Daoy (cell line): ENCODE measurements at places on chromosomes 13 and 19. TPM values are rescaled to one million over a fixed set of nuclear protein-coding genes. Genes with fewer than 3 reads are reported as not detected.
A peak's percentile ranks its signal among the peaks of the same experiment; 100 is the strongest.

Gene ZNF256
- 2.9 and 4.4 TPM in 2 replicates for total RNA-seq

Gene LHB
- total RNA-seq: 0.60 and 4.0 TPM in 2 replicates

Gene COL4A1
- total RNA-seq: 257 and 261 TPM in 2 replicates

Gene SIGLEC5
- total RNA-seq: 0.74 TPM in 1 of 2 replicates, not detected in the other

Gene OLFM2
- total RNA-seq: 8.2 and 15.7 TPM in 2 replicates

Gene TMEM150B
- not detected in 2 replicates for total RNA-seq

Gene CEACAM6
- not detected in 2 replicates for total RNA-seq

Gene APOE
- 0.86 and 1.6 TPM in 2 replicates for total RNA-seq

Gene ZNF132
- 0.95 and 3.0 TPM in 2 replicates for total RNA-seq

Gene PCP2
- not detected in 2 replicates for total RNA-seq

Gene TLE2
- 0.03 and 1.5 TPM in 2 replicates for total RNA-seq

DNA sequence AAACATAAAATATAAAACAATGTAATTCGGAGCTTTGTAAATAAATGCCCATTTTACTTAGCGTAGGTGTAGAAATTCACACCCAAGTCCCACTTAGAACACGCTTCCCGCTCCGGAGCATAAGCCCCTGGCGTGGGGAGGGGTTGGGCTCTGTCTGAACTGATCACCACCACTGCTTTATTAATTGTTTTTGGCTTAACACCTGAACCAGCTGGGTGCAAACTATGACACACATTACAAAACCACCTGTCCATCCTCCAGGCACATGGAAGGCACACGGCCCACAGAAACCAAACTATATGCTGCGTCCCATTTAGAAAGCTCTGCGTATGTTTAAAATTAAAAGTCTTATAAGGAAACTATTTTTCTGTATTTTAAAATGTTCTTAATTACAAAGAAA, 25.9 kb downstream of the RASA3 start:
- no peak for DNase-seq

- DNase-seq: peak; percentile 52
These were observed 25.7 kb downstream of the CHAMP1 start for GRCh38 chr13:114339857-114340534.

- DNase-seq: no peak
These were observed 52.7 kb upstream of the TM9SF2 start for GRCh38 chr13:99448546-99448945.

- DNase-seq: peak; percentile 17
These were observed 20.1 kb downstream of the ZSCAN5A start for GRCh38 chr19:56294549-56294948.

GRCh38 chr19:52871466-52871865, 14.0 kb upstream of the ZNF468 start:
- no peak for DNase-seq

GRCh38 chr13:93235258-93236015, 8.8 kb downstream of the GPC6 start:
- DNase-seq: no peak

GRCh38 chr13:29487466-29488454, 107.7 kb downstream of the SLC7A1 start:
- no peak for DNase-seq

DNA sequence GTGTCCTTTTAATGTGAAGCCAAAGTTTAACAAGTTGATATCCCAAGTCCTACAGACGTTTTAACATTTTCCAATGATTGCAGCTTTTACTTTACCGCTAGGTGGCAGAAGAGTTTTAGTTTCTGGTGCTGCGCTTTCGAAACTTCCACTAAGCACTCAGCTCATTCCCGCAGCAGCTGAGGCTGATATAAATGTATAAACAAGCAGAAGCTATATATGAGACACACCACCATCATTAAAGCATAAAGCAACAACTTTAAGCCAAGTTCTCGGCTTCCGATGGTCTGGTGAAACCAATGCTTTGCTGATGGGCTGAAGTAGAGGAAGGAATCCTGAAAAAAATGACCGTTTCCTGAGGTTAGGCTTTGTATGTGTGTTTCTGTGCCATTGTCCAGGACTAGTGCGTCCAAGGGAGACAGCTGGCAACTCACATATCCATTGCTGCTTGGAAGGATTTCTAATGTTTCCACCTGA, 753.9 kb downstream of the OLFM4 start:
- DNase-seq: peak; percentile 0

DNA sequence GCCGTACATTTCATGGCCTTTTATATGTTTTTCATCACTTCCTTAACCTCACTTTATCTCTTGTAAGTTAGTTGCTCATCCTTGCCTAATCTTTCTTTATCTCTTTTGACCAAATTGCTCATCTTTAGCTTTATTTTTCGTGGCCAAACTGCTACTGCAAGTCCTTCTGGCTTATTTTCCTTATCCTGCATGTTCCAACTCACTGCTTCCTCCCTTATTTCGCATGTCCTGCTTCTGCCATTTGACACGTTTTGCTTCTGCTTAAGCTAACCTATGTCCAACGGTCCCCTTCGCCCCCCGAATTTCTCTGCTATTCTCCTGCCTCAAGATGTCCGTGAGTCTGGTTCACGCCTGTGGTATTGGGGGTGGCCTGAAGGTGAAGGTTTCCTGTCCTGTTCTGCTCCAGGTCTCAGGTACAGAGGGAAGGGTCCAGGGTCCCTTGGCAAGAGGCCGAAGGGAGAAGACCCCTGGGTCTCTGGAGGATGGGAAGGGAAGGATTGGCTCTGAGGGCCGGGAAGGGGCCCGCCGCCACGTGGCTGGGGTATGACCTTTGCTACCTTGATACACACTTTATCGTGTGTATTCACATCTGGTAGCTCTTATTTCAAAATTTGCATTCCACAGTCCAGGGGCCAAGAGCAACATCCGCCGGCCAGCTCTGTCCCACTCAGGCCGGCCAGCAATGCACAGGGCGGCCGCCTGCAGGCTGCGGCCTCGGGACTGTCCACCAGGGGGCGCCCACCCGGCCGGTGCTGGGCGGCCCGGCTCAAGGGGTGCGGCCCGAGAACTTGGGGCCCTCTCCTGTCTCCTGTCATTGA, 2.9 kb upstream of the C19orf85 start:
- peak; percentile 65 for DNase-seq

- DNase-seq: no peak
These were observed 39.1 kb upstream of the IL17D start for GRCh38 chr13:20664351-20664750.

DNA sequence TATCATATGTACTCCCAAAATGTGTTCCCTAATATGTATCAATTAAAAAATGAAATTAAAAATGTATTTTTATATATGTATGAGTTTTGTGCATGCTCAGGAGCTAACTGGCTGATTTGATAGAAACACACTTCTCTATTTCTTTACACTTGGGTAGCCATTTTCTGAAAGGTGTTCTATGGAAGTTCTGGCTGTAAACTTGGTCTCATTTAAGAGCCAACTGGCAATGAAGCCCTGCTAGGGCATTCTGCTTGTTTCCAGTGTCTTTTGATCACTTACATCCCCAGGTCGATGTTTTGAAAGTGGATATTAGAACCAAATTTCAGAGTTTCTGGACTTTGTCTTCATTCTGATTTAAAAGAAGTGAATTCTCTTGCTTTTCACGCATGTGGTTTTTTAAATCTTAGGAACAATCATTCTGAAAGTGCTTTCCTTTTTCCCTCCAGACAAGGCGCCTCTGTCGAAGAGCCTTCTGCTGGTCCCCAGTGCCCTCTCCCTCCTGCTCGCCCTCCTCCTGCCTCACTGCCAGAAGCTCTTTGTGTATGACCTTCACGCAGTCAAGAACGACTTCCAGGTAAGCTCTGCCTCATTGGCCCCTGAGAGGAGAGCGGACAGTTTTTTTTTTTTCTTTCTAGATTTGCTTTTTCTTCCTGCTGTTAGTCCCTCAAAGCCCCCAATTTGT, 20.1 kb downstream of the GPR18 start:
- DNase-seq: no peak

DNA sequence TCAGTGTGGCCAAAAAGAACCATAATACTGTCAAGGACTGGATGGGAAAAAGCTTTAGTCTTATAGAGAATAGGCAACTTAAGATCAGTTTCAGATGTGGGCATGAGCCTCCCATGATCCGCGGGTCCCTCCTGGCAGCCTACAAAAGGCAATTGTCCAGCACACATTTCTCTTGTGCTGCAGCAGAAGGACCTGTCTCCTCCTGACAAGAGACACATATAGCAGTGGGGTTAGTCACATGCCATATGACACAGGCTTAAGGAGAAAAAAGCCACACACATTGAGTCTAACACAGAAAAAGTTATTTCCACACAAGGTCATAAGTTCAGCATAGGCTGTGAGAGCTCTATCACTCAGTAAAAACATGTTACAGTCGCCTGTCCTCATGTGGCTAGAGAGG, 1378.7 kb upstream of the PRR20A start:
- DNase-seq: no peak

GRCh38 chr19:55240713-55241020, 12.1 kb upstream of the TMEM86B start:
- DNase-seq: no peak

DNA sequence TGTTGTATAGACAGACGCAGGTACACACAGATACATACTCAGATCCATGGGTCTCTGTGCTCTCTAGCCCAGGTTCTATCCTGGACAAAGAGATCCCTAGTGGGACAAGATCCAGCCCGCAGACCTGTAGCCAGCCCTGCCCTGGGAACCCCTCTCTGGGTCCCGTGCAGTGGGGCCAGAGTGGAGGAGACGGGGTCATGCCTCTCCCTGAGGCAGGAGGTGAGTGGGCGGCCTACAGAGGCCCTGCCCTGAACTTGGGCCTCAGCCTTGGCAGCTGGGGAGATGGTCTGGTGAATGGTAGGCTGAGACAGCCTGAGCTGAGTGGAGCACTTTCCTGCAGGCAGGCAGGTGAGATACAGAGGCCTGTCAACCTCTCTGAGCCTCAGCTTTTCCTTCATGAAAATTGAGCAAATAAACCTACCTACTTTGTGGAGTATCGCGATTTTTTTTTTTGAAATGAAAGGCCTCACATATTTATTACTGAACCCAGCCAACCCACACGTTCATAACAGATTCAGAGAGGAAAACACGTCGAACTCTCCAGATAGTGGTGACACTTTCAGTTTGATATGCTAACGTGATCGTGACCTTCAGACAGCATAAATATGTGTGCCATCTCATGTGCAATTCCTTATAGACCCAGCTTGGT, 3.4 kb upstream of the JUND start:
- DNase-seq: no peak

- no peak for DNase-seq
These were observed 17.9 kb downstream of the COG3 start for GRCh38 chr13:45482571-45483173.

GRCh38 chr13:97768134-97768533, 185.3 kb upstream of the IPO5 start:
- DNase-seq: no peak

DNA sequence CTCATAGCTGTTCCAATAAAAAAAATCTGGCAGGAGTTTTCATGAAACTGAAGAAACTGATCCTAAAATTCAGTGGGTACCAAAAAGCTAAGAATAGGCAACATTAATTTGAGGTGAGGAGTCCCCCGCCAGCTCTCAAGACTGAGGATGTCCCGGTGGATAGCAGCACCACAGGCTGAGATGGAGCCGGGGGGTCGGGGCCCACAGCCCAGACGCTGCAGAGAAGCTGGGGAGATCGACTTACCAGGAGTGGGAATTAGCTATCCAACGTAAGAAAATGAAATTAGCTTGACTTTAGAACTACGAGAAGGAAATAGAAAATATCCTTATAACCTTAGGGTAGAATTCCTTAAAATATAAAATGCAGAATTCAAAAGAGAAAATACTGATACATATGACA, 23.2 kb upstream of the DCUN1D2 start:
- no peak for DNase-seq

- DNase-seq: no peak
These were observed 233.8 kb upstream of the PRR20A start for GRCh38 chr13:56906909-56907308.

- DNase-seq: no peak
These were observed 214.5 kb downstream of the TEX29 start for GRCh38 chr13:111534751-111535522.

GRCh38 chr13:64684685-64685431, 2545.3 kb downstream of the PCDH9 start:
- no peak for DNase-seq

DNA sequence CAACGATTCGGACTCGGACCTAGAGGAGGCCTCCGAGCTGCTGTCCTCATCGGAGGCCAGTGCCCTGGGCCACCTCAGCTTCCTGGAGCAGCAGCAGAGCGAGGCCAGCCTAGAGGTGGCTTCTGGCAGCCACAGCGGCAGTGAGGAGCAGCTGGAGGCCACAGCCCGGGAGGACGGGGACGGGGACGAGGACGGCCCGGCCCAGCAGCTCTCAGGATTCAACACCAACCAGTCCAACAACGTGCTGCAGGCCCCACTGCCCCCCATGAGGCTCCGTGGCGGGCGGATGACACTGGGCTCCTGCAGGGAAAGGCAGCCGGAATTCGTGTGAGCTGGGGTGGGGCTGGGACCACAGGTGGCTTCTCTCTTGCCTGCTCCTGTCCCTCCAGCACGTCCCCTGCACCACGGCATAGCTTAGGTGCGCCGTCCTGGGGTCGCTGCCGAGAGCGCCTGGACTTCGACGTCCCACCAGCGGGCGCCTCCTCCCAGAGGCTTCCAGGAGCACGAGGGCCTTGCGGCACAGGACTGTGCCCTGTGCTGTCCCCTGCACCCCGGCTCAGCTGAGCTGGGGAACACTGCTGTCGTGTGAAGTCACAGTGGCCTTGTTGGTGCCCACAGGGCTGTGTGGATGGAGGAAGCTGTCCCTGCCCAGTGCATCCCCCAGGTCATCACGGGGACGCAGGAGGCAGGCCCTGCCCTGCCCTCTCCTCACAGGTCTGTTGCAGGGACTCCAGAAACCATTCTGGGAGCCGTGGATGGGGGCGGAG, 9.3 kb downstream of the POLR2E start:
- no peak for DNase-seq

DNA sequence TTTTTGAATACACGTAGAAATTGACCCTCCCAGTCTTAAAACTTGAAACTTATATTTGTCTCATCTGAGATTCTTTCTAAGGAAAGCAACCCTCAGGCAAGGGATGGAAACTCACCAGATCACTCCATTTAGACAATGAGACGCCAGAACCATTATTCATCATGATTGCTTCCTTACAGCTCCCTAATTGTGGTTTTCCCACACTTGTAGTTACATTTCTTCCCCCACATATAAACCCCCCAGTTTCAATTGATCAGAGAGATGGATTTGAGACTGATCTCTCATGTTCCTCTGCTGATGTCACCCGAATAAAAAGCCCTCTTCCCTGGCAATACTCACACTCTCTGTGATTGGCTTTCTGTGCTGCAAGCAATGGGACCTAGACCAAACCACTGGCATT, 197.9 kb upstream of the STARD13 start:
- peak; percentile 11 for DNase-seq

DNA sequence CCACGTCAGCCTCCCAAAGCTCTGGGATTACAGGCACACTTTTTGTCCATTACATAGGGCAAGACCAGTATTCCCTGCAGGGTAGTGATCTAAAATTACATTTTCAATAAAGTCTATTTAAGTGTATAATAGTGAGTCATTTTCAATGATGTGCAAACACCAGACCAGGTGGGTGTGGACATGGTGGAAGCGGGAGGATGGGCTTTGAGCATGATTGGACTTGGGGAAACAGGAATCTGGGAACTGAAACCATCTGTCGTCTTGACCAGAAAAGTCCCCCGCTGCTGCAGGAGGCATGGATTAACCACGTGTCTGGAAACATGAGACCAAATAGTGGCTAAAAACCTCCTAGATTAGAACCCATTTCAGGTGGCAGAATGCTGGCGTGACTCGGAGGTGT, 4.9 kb downstream of the FXYD3 start:
- peak; percentile 84 for DNase-seq
